ENCODE measurements at places on chromosomes 5 and 9.

- DNase-seq = no peak
Observed at GRCh38 chr9:111744363-111744762, 50.4 kb downstream of the SHOC1 start.

- DNase-seq = no peak
Observed at GRCh38 chr9:89721176-89721700, 116.4 kb downstream of the GADD45G start.

GRCh38 chr9:757246-757881 lies 84.1 kb upstream of the DMRT1 start:
- DNase-seq = no peak

DNA sequence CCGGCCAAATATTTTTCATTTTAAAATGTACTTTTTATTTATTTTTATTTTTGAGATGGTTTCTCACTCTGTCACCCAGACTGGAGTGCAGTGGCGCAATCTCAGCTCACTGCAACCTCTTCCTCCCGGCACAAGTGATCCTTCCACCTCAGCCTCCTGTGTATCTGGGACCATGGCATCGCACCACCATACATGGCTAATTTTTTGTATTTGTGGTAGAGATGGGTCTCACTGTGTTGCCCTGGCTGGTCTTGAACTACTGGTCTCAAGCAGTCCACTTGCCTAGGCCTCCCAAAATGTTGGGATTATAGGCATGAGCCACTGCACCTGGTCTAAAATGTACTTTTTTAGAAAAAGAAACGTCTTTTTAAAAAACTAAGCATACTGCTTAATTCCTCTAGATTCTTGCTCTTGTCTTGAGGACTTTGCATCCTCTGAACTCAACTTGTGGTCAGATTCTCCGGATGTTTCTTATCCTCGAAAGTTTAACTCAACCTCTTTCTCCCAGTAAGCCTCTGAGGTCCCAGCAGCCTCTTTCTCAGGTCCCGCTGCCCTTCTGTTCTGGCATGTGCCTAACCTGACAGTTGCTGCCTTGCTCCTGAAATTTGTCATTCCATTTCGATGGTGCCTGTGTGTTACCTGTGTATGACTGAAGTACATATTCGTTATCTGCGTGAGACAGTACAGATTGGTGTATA lies 63.0 kb downstream of the TRIO start:
- no peak for DNase-seq

DNA sequence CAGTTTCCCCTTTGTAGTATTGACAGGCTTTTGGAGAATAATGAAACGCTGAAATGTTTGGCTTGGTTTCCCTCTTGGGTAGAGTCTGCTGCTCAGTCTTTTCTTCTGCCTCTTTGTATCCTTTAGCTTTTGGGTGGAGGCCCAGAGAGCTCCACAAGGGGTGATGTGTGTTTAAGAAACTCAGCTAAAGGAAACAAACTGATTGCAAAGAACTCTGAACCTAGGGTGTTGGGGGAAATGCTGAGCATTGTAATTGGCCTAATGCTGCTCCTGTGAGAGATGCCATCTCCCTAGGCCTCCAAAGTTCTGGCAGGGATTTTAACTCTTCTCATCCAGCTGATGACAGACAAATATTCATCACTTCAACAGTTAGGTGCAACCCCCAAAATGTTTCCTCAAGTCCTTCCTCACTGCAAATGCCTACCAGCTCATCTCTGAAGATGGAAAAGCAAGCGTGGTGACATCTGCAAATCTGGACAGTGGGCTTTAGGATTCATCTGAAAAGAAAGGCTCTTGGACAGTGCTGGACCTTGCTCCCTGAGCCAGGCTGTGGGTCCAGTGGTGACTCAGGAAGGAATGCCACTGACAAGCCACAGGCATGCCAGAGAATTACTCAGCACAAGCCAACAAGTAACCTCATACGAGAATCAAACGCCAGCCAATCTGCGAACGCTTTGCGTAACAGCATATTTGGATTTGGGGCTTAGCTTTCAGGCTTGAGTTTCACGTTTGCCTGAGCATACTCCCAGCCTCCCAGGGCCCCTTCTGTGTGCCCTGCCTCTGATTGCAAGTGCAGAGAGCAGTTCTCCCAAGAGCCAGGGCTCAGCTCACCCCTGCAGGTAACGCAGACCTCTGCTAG lies 30.5 kb upstream of the ZSWIM6 start:
- DNase-seq = no peak

DNA sequence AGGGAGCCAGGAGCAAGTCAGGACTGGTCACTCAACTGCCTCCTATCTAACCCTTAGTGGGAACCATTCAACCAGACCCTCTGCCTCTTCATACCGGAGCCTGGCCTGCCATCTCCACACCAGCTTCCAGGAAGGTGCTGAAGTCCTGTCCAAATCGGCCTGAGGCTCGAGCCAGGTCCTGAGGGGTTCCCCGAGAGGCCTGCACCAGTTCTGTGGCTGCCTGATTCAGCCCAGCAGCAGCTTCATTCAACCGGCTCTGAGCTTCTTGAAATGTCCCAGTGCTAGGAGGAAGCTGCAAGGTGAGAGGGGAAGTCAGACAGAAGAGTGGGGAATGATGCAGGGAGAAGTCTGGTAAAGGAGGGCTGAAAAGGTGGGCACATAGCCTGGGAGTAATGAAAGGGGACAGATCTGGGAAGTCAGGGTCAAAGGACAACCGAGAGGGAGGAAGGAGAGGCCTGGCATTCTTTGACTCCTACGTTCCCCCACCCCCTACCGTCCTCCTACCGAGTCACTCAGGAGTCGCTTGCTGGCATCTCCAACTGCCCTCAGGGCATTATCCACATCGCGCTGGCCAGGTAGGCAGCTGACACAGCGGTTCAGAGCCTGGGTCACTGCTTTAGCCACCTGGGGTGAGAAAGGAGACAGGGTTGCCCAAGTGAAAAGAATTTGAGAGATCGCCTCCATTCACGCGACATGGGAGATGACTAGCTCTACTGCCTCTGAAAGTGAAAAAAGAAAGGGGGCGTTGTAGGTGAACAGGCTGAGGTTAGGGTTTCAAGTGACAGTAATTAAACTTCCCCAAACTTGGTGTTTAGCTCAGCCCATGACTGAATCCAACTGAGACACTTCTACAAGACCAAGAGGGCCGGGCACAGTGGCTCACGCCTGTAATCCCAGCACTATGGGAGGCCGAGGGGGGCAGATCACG lies 20.2 kb downstream of the TLN1 start:
- DNase-seq = no peak
